ENCODE measurements at places on chromosomes 12 and 14. TPM values are rescaled to one million over a fixed set of nuclear protein-coding genes. Genes with fewer than 3 reads are reported as not detected.

- no peak for DNase-seq
- H3K4me3 ChIP-seq, result no peak overlapping the region
- no peaks in the 10 kb centered on the region for H3K36me3 ChIP-seq
- no peak overlapping the region for H3K27ac ChIP-seq
These were observed 7.5 kb downstream of the VTI1B start for GRCh38 chr14:67666750-67667449.

The DEPDC4 gene
- 0.61 TPM for total RNA-seq

The CMTM5 gene
- total RNA-seq, result 0.96 TPM

GRCh38 chr14:70114621-70115156 is 74.1 kb downstream of the SLC8A3 start:
- no peak for DNase-seq
- H3K36me3 ChIP-seq, result no peaks in the 10 kb centered on the region
- H3K4me3 ChIP-seq, result no peak overlapping the region
- H3K27ac ChIP-seq, result no peak overlapping the region
- H3K4me1 ChIP-seq, result no peaks in the 10 kb centered on the region

- no peak for DNase-seq
- H3K4me1 ChIP-seq, result no peaks in the 10 kb centered on the region
- no peaks in the 10 kb centered on the region for H3K36me3 ChIP-seq
- no peak overlapping the region for H3K4me3 ChIP-seq
- no peak overlapping the region for H3K27ac ChIP-seq
These were observed 9.6 kb downstream of the RDH16 start for GRCh38 chr12:56947633-56948456.

GRCh38 chr12:88309546-88309945 is 167.4 kb downstream of the TMTC3 start:
- H3K4me1 ChIP-seq, result no peaks in the 10 kb centered on the region
- H3K4me3 ChIP-seq, result no peak overlapping the region
- no peaks in the 10 kb centered on the region for H3K27me3 ChIP-seq
- no peak for DNase-seq
- no peak overlapping the region for H3K27ac ChIP-seq

GRCh38 chr14:93137864-93138263 is 22.1 kb upstream of the ITPK1 start:
- no peak overlapping the region for H3K27ac ChIP-seq
- H3K27me3 ChIP-seq, result no peaks in the 10 kb centered on the region
- peak; percentile 86 for DNase-seq
- H3K4me3 ChIP-seq, result no peak overlapping the region
- peaks cover 5% of the 10 kb centered on the region for H3K4me1 ChIP-seq
- no peaks in the 10 kb centered on the region for H3K36me3 ChIP-seq

- no peaks in the 10 kb centered on the region for H3K27me3 ChIP-seq
- no peak overlapping the region for H3K27ac ChIP-seq
- DNase-seq, result no peak
- H3K4me1 ChIP-seq, result peaks cover 3% of the 10 kb centered on the region
These were observed 18.9 kb downstream of the MNAT1 start for GRCh38 chr14:60753264-60754119.

DNA sequence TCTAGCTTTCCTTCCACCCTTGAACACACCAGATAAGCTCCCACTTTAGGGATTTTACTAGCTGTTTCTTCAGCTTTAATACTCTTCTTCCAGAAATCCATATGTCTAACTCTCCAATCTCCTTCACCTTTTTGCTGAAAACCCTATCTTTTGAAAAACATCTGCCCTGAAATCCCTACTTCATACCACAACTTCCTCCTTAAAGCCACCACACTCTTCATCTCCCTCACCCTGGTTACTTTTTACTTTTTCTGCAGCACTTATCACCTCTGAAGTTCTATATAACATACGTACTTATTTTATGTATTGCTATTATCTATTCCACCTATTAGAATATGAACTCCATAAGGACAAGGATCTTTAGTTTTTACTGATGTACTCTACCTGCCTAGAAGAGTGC is 28.6 kb upstream of the PTPRQ start:
- no peaks in the 10 kb centered on the region for H3K27me3 ChIP-seq
- H3K4me1 ChIP-seq, result peaks cover 8% of the 10 kb centered on the region
- DNase-seq, result no peak
- no peaks in the 10 kb centered on the region for H3K36me3 ChIP-seq

DNA sequence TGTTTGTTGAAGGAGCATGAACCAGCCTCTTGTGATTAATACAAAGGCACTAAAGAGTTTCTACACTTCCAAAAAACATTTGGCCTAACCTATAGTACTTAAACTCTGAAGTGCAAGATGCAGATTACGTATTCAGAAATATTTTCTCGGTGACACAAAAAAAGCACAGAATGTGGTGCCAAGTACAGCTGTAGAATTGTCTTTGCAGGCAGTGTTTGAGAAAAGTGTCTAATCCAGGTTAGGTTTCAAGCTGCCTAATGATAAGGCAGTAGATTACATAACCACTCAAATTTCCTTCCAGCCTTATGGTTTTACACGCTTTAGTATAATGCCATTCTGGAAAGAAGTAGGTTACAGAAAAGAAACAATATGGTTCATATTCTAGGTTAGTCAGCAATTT is 205.2 kb downstream of the KLHL28 start:
- H3K4me3 ChIP-seq, result no peak overlapping the region
- no peak for DNase-seq
- H3K4me1 ChIP-seq, result no peaks in the 10 kb centered on the region

DNA sequence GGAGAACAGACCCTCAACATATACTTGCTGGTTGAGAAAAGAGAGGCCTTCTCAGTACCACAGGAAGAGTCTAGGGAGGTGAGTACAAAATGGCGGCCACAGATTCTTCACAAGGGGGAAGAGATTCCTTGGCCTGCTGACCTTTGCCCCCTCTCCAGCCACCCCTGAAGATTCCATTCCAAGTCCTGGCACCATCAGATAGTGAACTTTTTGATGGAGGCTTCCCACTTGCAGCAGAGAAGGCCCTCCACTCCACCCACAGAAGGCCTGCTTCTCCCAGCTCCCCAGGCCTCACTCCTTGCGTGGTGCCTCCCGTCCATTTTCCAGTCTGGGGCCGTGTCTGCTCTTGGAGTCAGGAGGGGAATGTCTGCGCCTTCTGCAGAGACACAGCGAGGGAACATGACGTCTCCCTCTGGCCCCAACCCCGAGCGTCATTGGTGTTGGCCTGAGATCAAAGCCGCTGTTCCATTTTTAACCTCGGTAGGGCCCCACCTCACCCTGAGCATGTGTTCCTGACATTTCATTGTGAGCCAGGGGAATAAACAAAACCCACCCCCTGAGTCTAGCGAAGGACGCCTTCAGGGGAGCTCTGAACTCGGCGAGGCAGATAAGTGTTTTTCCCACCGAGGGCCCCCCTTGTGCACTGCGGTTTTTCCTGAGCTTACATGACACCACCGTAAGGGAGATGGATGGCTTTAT is 268.7 kb upstream of the TBX3 start:
- no peaks in the 10 kb centered on the region for H3K4me1 ChIP-seq
- no peak overlapping the region for H3K4me3 ChIP-seq
- H3K27me3 ChIP-seq, result no peaks in the 10 kb centered on the region
- peak overlapping the region; percentile 60 for H3K27ac ChIP-seq
- no peak for DNase-seq

DNA sequence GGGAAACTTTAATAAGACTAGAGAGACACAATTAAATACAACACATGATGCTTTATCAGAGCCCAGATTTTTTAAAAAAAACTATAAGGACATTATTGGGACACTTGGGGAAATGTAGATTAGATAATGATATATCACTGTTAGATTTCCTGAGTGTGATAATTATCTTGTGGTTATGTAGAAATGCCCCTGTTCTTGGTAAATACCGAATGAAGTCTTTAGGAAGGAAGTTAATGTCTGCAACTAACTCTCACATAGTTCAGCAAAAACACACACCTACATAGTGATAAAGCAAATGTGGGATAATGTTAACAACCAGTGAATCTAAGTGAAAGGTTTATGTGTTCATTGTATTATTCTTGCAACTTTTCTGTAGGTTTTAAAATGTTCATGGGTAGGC is 14.6 kb upstream of the CACNB3 start:
- H3K4me1 ChIP-seq, result no peaks in the 10 kb centered on the region
- DNase-seq, result no peak
- H3K36me3 ChIP-seq, result no peaks in the 10 kb centered on the region
- no peak overlapping the region for H3K4me3 ChIP-seq
- H3K27me3 ChIP-seq, result peaks cover 5% of the 10 kb centered on the region

The KRT5 gene
- 8.8 TPM for total RNA-seq

The MYBPC1 gene
- total RNA-seq, result not detected

GRCh38 chr14:20458031-20458789 is 3.0 kb downstream of the PIP4P1 start:
- no peak overlapping the region for H3K4me3 ChIP-seq
- DNase-seq, result no peak
- H3K27ac ChIP-seq, result no peak overlapping the region
- peaks cover 44% of the 10 kb centered on the region for H3K4me1 ChIP-seq
- peaks cover 43% of the 10 kb centered on the region for H3K36me3 ChIP-seq
- H3K27me3 ChIP-seq, result no peaks in the 10 kb centered on the region

The MYO1A gene
- 1.4 TPM for total RNA-seq

- no peak for DNase-seq
- H3K27ac ChIP-seq, result no peak overlapping the region
- H3K4me1 ChIP-seq, result no peaks in the 10 kb centered on the region
These were observed 353.2 kb downstream of the BCAT1 start for GRCh38 chr12:24595652-24596235.

DNA sequence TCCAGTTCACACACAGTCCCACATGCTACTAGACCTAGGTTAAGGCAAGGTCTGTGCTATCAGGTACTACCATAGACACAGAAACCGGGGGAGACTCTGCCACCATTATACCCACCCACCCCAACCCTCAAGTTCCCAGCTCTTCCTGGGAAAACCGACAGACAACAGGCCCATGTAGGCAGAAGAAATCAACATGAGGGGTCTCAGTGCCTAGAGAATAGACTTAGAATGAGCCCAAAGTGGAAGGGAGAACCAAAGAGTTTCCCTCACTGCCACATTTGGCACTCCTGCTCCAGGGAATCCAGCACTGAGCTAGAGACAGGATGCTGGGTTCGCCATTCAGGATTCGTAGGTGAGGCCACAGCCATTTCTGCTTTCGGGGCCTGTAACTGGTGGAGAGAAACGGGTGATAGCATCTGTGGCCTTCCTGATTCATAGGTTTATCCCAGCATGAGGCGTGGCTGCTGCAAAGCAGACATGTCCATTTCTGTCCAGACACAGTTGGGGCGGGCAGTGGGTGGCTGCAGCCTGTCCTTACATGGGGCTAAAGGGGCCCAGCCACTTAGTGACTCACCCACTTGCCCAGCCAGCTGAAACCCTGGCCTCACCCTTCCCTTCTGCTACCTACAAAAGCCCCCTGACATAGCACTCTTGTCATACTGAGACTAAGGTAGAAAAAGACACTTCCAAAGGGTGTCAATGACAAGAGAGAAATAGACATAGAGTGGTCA is 69.4 kb downstream of the IRF2BPL start:
- H3K4me3 ChIP-seq, result no peak overlapping the region
- DNase-seq, result no peak
- no peaks in the 10 kb centered on the region for H3K36me3 ChIP-seq
- peaks cover 52% of the 10 kb centered on the region for H3K4me1 ChIP-seq
- H3K27me3 ChIP-seq, result no peaks in the 10 kb centered on the region

- H3K36me3 ChIP-seq, result peaks cover 11% of the 10 kb centered on the region
- H3K4me3 ChIP-seq, result no peak overlapping the region
- H3K27me3 ChIP-seq, result no peaks in the 10 kb centered on the region
These were observed 319.5 kb downstream of the FUT8 start for GRCh38 chr14:65731933-65732506.

DNA sequence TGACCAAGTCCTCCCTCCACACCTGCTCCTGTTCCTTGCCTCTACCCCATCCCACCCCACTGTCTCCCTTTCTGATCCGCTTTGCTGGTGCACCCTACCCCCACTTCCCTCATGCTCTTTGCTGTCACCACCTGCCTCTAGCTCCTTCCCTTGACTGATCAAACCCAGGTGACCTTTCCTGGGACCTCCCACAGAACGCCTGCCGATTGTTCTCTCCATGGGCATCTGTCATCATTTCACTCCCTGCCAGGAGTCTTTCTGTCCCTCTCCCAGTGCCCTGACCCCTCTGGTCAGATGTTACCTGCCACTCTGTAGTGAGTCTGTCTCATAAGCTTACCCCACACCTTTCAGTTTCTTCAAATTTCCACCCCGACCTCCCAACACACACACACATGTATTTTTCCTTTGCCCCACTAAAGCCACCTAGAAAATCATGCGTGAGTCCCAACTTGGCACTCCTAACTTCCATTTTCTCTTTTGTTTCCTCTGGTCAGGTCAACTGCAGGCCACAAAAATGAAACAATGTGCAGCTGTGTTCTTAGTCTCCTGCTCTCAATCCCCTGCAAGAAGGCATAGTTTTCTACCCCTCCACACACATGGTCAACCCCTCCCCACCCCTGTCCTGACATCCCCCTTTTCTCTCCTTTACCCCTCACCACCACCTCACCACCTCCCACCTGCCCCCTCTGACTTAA is 229.8 kb downstream of the DPF3 start:
- no peaks in the 10 kb centered on the region for H3K4me1 ChIP-seq
- no peak for DNase-seq
- no peaks in the 10 kb centered on the region for H3K36me3 ChIP-seq
- H3K27me3 ChIP-seq, result no peaks in the 10 kb centered on the region

The NT5DC3 gene
- 6.5 TPM for total RNA-seq

DNA sequence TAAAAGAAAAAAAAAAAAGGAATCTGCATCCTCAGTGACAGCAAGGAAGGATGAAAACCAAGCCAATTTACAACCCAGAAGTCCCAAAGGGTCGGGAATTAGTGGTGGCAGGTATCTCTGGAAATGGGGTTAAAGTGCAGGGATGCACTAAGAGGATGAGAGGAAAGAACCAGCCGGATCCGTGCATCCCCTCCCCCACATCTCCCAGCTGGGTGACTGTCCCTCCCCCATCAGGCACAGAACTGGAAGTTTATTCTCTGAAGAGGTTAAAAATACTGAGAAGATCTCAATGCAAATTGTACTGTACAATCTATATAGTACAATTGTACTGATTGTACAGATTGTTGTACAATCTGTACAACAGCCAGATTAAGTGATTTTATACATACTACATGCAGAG is 15.4 kb downstream of the CLMN start:
- no peak overlapping the region for H3K27ac ChIP-seq
- no peak for DNase-seq
- H3K27me3 ChIP-seq, result no peaks in the 10 kb centered on the region
- no peak overlapping the region for H3K4me3 ChIP-seq

The RAB5B gene
- 150 TPM for total RNA-seq

The FAM181A gene
- total RNA-seq, result 3.5 TPM

GRCh38 chr12:42128888-42129287 is 15.8 kb downstream of the GXYLT1 start:
- H3K27me3 ChIP-seq, result no peaks in the 10 kb centered on the region
- no peaks in the 10 kb centered on the region for H3K36me3 ChIP-seq
- H3K4me1 ChIP-seq, result peaks cover 6% of the 10 kb centered on the region
- no peak for DNase-seq
- no peak overlapping the region for H3K4me3 ChIP-seq

GRCh38 chr12:51874000-51874399 is 13.9 kb upstream of the ANKRD33 start:
- peaks cover 18% of the 10 kb centered on the region for H3K4me1 ChIP-seq
- no peak for DNase-seq
- H3K36me3 ChIP-seq, result no peaks in the 10 kb centered on the region
- H3K4me3 ChIP-seq, result no peak overlapping the region
- H3K27me3 ChIP-seq, result peaks cover 22% of the 10 kb centered on the region

All from upper lobe of right lung (tissue), 1 donor.